ENCODE measurements at places on chromosomes 5 and 9.
A peak's percentile ranks its signal among the peaks of the same experiment; 100 is the strongest.

DNA sequence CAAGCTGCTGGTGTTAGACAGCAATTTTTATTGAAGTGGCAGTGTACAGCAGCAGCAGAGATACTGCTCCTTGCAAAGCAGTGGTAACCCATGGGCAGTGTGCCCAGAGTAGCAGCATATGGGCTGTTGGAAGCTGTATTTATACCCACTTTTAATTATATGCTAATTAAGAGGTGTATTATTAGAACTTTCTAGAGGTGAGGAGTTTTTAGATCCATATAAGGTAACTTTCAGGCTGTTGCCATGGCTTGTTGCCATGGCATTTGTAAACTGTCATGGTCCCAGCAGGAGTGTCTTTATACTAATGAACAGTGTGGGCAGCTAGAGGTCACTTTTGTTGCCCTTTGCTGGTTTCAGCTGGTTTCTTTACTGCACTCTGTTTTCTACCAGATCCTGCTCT, 3.7 kb upstream of the PJA2 start:
- no peak for DNase-seq

- DNase-seq = peak; percentile 4
Measured at GRCh38 chr9:17531642-17532254, 47.1 kb upstream of the SH3GL2 start.

GRCh38 chr5:21593261-21593660, 1259.9 kb downstream of the CDH12 start:
- no peak for DNase-seq

GRCh38 chr9:33946779-33947535, 101.7 kb downstream of the UBAP2 start:
- no peak for DNase-seq

DNA sequence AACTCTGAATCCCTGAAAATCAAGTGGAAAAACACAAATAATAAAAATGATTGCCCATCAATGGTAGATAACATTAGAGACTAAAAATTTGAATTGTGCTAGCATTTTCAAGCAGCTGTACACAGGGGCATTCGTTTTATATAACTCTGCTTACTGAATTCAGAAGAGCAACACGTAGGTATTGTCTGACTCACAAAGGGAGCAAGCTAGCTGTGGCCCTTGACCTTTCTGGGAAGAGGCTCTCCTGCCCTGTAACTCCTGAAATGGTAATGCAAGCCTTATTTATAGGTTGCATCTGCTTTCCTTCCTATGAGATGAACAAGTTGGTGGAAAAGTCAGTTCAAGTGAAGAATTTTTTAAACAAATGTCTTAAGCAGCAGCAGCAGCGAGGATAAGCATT, 218.7 kb upstream of the EFNA5 start:
- DNase-seq = no peak

DNA sequence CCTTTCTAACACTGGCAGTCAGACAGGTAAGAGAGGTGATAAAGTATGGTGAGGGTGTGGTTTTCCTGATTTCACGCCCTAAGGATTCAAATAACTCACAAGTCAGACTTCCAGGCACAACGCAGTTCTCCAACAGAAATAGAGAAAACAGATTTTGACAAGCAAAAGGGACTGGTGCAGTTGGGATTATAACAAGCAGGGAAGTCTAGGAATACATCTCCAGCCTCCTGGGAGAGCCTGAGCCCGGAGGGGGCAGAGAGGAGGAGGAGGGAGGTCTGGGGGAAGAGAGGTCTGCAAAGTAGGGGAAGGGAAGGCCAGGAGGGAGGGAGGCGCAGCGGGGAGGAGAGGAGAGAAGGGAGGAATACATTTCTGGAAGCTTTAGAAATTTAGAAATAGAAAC, 1.6 kb downstream of the CMBL start:
- DNase-seq = no peak

GRCh38 chr5:174396541-174396940, 327.8 kb upstream of the MSX2 start:
- no peak for DNase-seq

DNA sequence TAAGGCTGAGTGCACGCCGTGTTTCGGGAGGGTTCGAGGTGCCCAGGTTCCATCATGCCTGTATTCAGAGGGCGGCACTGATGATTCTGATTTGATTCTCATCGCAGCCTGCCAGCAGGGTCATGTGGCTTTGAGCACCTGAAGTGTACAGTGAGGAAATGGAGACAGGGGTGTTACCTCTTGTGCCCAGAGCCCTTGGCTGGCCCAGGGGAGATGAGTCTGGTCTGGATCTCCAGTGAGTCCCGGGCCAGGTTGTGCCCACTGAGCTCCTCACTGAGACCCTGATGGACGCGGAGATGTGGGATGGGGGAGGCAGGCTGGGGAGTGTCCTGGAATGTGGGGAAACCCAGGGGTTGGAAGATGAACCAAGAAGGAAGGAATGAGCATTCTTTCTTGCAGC, 54.7 kb downstream of the GADD45G start:
- DNase-seq = no peak

- DNase-seq = no peak
Measured at GRCh38 chr5:156526081-156526925, 199.3 kb downstream of the SGCD start.

DNA sequence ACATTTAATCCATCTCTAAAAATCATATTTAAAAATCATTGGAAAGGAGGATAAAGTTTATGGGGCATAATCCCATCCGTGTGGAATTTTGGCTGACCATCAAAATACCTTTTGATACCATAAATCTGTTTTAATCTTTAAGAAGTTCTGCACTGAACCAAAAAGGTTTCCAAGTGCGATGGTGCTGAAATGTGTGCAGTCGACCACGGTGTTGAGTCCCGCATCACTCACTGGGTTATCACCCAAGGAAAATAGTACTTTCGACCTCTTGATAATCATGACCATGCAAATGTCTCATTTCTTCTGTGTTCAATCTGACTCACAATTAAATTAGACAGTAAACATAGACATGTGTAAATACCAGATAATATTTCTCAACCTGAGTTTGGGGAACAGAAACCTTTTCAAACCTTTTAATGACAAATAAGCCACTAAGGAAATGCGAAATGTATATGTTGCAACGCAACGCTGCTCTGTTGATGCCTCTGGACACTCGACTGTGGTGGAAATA, 62.0 kb upstream of the CDH6 start:
- no peak for DNase-seq

DNA sequence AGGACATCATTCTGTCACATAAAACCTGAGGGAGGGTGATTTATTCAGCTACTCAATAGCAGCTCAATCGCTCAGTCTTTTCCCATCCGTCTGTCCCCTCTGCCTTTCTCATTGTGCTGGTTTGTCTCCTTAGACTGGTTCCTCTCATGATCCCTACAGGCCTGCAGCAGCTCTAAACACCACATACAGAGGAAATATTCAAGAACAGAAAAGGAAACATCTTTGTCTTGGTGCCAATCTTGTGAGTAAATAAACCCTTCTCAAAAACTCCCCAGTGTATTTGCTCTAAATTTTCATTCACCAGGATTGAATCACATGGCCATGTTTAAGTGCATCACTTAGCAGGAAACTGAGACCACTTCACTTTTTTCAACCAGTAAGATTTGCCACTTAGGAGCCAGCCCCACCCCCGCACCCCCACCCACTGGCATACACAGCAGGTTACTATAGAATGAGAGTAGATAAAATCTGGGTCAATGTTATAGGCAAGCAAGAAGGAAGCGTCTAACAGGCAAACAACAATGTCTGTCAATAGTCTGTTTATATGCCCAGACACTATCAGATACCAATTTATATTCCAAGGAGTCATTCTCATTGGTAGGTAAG, 895.5 kb upstream of the DMAC1 start:
- no peak for DNase-seq

GRCh38 chr5:77923666-77924065, 147.5 kb upstream of the TBCA start:
- DNase-seq = no peak

GRCh38 chr9:24073007-24073592, 247.1 kb upstream of the ELAVL2 start:
- no peak for DNase-seq

- DNase-seq = no peak
Measured at GRCh38 chr5:33166948-33167347, 273.8 kb upstream of the TARS1 start.

DNA sequence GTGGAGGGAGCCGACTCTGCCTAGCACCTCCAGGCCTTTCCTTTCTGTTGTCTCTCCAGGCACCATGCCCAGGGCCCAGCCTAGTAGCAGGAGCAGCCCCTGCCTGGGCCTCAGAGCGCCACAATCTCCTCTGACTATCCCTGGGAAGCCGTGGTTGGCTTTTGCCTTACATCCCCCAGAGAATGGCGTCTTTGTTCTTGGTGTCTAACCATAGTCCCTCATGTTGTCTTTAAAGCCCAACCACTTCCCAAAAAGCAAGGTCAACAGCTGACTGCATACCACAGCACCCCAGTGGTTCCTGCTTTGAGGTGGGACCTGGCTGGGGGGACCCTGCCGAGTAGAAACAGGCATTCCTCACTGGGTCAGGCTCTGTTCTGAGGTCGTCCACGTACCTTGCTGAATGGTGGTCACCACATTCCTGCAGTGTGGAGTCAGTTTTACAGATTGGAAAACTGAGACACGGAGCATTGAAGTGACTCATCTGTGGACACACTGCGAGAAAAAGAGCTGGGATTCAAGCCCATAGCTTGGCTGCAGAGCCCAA, 13.7 kb upstream of the CERCAM start:
- no peak for DNase-seq

DNA sequence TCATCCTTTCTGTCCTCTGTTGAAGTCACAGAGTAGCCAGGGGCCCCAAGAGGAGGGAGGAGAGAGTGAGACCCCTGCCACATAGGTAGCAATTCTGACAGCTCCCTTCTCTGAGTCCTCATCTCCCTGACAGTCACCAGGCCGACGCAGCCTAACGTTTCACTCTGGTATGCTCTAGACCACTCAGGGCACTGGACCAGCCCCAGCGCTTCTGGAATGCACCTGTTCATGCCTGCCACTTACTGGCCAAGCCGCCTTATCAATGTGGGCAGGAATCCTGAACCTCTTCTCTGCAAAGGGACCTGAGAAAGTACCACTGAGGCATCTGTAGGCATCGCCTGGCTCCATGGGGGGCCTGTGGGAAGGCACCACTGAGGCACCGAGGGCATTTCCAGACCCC, 50.2 kb downstream of the SECISBP2 start:
- DNase-seq = no peak

All from CMK (cell line).